Karpas-422 (cell line): ENCODE measurements at places on chromosomes 12 and 14.
A peak's percentile ranks its signal among the peaks of the same experiment; 100 is the strongest.

- H3K4me1 ChIP-seq, result no peaks in the 10 kb centered on the region
- no peaks in the 10 kb centered on the region for H3K27me3 ChIP-seq
- DNase-seq, result no peak
- H3K27ac ChIP-seq, result no peak overlapping the region
- peaks cover 85% of the 10 kb centered on the region for H3K36me3 ChIP-seq
Measured at GRCh38 chr14:81521356-81521755, 12.3 kb downstream of the SEL1L start.

- no peaks in the 10 kb centered on the region for H3K36me3 ChIP-seq
- no peaks in the 10 kb centered on the region for H3K27me3 ChIP-seq
- H3K27ac ChIP-seq, result no peak overlapping the region
- no peaks in the 10 kb centered on the region; the same call in 1 of the 2 replicates for H3K4me1 ChIP-seq
- H3K4me3 ChIP-seq, result no peak overlapping the region
- no peak for DNase-seq
Measured at GRCh38 chr14:80602946-80603345, 338.6 kb downstream of the CEP128 start.

DNA sequence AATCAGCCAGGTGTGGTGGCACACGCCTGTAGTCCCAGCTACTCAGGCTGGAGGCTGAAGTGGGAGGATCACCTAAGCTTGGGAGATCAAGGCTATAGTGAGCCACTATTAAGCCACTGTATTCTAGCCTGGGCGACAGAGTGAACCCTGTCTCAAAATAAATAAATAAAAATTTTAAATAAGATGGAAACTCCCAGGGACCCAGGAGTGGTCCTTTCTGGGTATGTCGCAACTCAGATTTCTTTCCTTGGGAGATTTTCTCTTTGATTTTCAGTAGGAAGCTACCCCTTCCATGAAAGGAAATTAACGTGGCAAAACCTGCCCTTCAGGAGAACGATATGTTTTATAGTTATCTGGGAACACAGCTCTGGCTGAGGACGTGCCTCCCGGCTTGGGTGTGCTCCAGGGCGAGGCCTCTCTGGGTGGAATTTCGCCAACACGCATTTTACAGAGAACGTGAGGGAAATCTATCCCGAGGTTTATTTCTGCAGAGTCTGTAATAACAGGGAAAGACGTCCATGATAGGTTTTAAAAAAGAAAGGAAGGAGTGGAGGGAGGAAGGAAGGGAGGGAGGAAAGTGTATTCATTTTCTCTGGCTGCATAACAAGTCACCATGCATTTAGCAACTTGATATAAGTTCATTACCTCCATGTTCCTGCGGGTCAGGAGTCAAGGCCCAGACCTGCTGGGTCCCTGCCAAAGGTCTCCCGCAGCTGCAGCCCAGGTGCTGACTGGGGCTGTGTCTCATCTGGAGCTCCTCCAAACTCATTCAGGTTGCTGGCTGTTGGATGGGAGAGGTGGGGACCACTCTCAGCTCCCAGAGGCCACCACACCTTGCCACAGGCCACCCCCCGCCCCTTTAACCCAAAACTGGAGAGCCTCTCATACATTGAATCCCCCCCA lies 80.6 kb upstream of the GSC start:
- H3K36me3 ChIP-seq, result no peaks in the 10 kb centered on the region
- H3K27me3 ChIP-seq, result no peaks in the 10 kb centered on the region
- DNase-seq, result no peak

DNA sequence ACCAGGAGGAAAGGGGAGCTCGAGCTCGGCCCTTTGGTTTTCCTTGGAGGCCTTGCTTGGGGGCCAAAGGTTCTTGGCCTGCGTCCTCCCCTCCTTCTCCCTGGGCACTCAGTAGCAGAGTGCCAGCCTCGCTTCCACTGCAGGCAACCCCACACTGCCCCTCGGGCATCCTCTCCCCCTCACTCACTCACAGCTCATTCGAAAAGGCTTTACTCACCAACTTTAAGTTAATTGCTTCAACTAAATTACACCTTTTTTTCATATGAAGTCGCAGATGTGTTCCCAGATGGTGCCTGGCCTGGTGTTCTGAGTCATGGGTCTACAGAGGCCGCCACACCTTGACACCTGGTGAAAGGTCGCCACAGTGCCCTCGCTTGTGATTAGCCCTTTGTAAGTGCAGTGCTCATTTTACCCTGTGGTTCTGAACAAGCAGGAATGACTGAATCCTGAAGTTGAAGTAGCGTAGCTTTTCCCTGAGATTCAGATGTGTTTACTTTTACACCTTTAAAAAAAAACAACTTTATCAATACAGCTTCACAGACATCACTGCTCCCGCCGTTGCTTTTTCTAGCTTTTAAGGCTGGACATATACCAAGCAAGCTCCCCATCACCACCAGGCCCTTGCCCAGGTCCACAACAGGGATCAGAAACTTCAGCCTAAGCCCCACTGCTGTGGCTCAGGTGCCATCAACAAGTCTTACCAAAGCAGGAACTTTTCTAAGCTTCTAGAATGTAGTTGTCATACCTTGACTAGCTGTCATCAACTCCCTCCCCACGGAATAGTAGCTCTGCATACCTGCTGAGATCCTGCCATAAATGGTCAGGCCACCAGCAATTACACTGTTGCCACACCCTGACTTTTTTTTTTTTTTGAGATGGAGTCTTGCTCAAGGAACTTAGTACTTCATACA lies 20.3 kb upstream of the ADIPOR2 start:
- no peak overlapping the region for H3K27ac ChIP-seq
- DNase-seq, result no peak
- no peaks in the 10 kb centered on the region for H3K4me1 ChIP-seq
- no peaks in the 10 kb centered on the region for H3K27me3 ChIP-seq
- no peak overlapping the region for H3K4me3 ChIP-seq

DNA sequence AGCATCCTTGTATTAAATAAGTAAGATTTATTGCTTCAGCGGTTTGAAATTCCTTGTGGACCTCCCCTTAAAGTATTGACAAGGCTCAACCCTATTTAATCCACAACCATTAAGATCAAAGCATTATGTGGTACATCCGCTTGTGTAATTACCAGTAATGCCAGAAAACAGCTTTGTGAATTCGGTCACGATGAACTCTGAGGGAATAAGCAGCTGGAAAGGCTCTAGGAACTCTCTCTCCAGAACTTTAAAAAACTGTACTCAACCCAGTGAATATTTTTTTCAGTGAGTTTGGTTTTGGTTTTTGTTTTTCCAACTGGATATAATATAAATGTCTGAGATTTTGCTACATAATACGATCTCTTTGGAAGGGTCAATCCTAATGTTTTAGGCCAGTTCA lies 49.3 kb upstream of the DIO2 start:
- H3K4me1 ChIP-seq, result no peaks in the 10 kb centered on the region
- no peak for DNase-seq
- no peaks in the 10 kb centered on the region for H3K36me3 ChIP-seq
- H3K4me3 ChIP-seq, result no peak overlapping the region
- no peak overlapping the region for H3K27ac ChIP-seq

DNA sequence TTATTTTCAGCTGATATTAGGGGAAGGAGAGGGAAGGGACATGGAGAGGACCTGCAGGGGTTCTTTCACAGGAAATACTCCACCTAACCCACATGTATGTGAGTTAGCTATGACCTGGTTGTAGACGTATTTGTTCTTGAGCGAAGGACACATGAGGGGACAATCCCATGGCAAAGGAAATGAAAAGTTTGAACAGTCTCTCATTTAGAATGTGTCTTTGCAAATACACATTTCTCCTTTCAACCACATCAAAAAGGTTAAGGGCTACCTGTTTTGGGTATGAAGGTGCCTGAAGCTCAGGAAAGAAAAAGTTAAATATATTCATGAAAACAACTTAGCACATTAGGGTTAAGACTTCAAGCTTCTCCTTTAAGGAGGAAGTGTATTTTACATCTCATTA lies 7.4 kb downstream of the PYGL start:
- DNase-seq, result no peak
- no peak overlapping the region for H3K27ac ChIP-seq
- H3K4me1 ChIP-seq, result no peaks in the 10 kb centered on the region
- no peak overlapping the region for H3K4me3 ChIP-seq

- no peak for DNase-seq
- H3K27me3 ChIP-seq, result no peaks in the 10 kb centered on the region
- no peaks in the 10 kb centered on the region for H3K36me3 ChIP-seq
Measured at GRCh38 chr12:27772328-27773049, 7.5 kb upstream of the KLHL42 start.

DNA sequence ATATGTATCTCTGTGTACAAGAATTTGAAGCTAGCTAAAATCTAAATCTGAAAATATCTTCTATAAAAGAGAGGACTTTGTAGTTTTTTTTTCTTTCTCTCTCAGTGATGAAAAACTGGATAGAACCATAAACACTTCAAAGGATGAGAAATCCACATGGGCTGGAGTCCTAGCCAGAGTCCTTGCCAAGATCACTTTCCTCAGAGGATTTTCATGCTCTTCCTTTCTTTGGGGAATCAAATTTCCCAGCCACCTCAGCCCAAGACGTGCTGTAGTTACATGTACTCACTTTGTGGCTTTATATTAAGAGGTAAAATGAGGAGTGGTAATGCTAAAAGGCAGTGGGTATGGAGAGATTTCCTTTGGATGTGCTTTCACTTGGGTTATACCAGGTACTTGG lies 110.3 kb downstream of the SLC38A1 start:
- DNase-seq, result no peak
- no peaks in the 10 kb centered on the region for H3K4me1 ChIP-seq
- H3K27ac ChIP-seq, result no peak overlapping the region
- no peak overlapping the region for H3K4me3 ChIP-seq
- H3K36me3 ChIP-seq, result no peaks in the 10 kb centered on the region
- no peaks in the 10 kb centered on the region for H3K27me3 ChIP-seq

- H3K4me1 ChIP-seq, result peaks cover 22% of the 10 kb centered on the region
- no peaks in the 10 kb centered on the region for H3K36me3 ChIP-seq
- peaks cover 3% of the 10 kb centered on the region; the same call in 1 of the 2 replicates for H3K27me3 ChIP-seq
- no peak overlapping the region for H3K27ac ChIP-seq
Measured at GRCh38 chr14:96598332-96598928, 96.2 kb downstream of the PAPOLA start.

DNA sequence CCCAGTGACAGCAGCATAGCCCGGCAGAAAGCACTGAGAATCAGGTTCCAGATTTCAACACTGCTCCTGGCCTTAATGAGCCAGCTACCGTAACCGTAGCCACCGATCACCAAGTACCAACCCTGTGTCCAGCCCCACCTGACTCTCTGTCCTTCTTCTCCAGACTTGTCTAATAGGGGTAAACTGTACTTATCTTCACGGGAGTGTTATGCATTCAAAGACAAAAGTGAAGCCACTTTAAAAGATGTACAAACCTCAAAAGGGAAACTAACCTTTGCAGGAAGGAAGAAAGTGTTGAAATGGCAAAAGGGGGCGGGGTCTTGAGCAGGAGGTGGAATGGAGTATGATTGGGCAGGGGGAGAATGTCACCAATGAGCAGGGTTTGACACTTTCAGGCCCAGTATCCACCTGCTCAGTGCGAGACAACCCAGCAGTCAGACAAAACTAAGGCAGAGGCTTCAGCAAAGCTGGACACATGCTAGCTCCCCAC lies 226.1 kb downstream of the CHST11 start:
- H3K27ac ChIP-seq, result no peak overlapping the region
- H3K4me3 ChIP-seq, result no peak overlapping the region
- DNase-seq, result peak; percentile 43
- no peaks in the 10 kb centered on the region for H3K27me3 ChIP-seq

- H3K36me3 ChIP-seq, result peaks cover 22% of the 10 kb centered on the region
- H3K27me3 ChIP-seq, result no peaks in the 10 kb centered on the region
- H3K27ac ChIP-seq, result no peak overlapping the region
- no peak for DNase-seq
- no peaks in the 10 kb centered on the region for H3K4me1 ChIP-seq
Measured at GRCh38 chr14:60951776-60952435, 29.0 kb downstream of the TRMT5 start.

- H3K27ac ChIP-seq, result no peak overlapping the region
- no peaks in the 10 kb centered on the region for H3K4me1 ChIP-seq
- H3K27me3 ChIP-seq, result no peaks in the 10 kb centered on the region
- DNase-seq, result no peak
- no peaks in the 10 kb centered on the region for H3K36me3 ChIP-seq
- H3K4me3 ChIP-seq, result no peak overlapping the region
Measured at GRCh38 chr12:13566292-13566691, 369.8 kb downstream of the EMP1 start.

DNA sequence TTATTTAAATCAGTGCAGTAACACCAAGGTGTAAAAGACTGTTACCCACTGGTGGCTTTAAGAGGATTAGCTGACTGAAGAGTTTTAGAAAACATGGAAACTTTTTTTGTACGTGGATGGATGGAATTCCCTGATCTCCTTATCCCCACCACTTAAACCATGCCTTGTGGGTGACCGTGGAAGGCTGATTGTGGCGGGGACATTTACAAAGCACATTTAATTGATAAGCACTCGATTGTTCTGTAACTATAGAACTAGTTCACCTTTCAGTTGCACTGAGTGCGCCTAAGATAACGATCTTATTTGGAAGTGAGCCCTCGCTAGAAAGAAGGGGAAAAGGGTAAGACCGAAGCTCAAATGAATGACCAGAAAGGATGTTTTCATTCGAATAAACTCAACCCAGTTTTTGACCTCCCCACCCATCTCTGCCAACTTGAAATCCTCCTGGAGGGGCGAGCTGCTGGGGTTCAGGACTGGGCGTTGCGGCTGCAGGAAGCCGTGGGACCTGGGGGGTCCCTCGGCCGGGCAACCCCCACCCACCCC lies 688 bp upstream of the RASSF3 start:
- peaks cover 11% of the 10 kb centered on the region; the same call in 1 of the 2 replicates for H3K36me3 ChIP-seq
- H3K4me1 ChIP-seq, result peaks cover 47% of the 10 kb centered on the region
- H3K27ac ChIP-seq, result peak overlapping the region; percentile 78
- DNase-seq, result no peak

DNA sequence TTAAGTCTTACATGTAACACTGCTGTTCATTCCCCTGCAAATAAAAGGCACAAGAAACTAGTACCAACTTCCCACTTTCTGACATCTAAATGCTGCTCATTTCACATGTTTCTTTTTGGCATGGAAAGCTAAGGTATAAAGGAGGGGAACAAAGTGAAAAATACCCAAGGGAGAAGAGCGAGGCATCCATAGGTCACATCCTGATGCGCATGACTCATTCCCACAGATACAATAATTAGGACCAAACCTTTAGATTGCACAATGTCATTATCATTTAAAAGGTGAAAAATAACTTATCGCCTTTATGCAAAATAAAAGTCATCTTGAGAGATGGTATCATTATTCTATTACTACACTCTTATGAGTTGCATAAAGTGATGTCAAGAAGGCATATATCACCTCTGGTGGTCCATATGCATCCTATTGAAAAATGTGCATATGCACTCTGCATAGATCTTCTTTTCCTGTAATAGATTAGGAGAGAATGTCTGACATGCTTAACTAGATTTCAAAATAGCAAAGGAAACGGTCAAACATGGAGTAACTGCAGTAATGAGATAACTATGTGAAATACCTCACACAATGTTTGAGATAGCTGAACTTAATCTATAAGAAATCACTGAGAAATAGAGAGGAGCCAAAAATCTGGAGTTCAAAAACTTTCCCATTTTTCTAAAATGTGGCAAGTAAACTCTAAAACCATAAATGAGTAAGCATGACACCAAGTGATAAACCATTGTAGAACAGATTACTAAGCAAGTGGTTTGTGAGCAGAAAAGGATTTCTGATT lies 382.5 kb upstream of the TMTC1 start:
- no peak for DNase-seq
- H3K36me3 ChIP-seq, result no peaks in the 10 kb centered on the region
- H3K27ac ChIP-seq, result no peak overlapping the region

GRCh38 chr14:97832776-97833175 lies 1035.6 kb downstream of the VRK1 start:
- H3K4me3 ChIP-seq, result no peak overlapping the region
- H3K36me3 ChIP-seq, result no peaks in the 10 kb centered on the region
- H3K27me3 ChIP-seq, result peaks cover 3% of the 10 kb centered on the region; the same call in 1 of the 2 replicates
- no peak overlapping the region for H3K27ac ChIP-seq
